ENCODE measurements at places on chromosomes 13 and 19.

DNA sequence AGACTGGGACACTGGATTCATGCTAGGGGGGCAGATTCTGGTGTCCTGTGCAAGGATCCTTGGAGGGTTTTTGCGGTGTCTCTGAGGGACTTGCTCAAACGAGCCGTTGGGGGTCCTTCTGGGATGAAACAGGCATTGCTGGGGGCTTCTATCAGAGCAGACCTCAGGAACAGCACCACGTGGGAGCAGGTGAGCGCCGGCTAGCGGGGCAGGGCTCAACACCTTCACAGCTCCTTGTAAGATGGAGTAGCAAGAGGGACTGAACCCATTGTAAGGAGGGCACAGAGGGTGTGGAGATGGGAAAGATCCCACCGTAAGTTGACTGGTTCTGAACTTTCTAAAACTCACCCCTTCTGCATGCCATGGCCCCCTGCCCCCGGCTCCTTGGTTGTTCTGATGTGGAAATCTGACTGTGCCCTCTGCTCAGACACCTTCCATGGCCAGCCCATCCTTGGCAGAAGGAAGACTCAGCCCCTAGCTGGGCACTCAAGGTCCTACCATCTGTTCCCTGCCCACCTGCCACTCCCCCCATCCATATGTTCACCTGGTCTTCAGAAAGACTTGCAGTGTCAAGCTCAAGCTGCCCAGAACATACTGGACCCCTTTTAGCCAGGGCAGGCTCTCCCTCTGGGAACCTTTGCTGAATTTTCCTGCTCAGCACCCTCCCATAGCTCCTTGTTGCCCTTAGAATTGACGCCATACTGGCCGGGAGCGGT is 1.2 kb downstream of the SLC27A1 start:
- DNase-seq, result no peak

DNA sequence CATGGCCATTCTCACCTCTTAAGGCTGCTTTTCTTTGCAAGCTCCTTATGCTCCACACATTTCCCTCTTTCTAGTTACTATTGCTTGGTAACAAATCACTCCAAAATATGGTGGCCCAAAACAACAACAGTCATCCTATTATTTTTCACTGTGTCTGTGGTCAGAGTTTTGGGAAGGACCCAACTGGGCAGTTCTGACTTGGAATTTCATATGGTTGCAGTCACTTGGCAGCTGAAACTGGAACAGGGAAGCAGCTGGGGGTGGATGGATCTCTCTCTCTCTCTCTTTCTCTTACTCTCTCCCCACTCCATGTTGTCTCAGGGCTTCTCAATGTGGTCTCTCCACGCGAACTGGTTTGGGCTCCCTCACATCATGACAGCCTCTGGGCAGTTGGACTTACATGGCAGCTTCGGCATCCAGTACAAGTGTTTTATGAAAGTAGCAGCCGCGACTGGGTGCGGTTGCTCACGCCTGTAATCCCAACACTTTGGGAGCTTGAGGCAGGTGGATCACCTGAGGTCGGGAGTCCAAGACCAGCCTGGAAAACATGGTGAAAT is 39.6 kb downstream of the NUMBL start:
- DNase-seq, result no peak

DNA sequence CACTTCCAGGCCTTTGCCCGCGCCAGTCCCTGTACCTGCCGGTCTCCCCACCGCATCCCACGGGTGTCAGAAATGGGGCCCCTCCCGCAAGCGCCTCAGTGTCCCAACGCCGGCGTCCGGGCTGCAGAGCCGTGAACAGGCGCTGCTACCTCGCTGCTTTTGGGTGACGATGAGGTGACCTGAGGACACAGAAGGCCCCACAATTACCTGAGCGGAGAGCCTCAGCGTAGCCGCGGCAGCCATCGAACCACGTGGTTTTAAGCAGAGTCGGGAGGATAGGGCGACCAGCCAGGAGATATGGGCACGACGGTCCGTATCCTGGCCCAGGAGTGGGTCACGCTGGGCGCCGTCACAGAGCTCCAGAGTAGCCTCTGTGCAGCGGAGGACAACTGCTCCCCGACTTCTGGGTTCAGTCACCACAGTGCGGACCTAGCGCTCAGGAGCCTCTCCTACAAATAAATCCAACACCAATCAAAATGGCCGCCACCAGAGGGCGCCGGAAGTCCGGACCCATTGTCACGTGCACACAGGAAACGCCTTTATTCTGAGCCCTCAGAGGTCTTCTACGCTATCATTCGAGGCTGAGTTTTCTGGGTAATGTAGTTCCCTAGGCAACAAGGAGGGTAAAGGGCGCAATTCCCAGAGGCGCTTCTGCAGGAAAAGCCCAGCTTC is at the start of gene ZNF814:
ZNF814 (minus strand) TSS at position 478 of the 672 bp plus-strand sequence; CDS start at position 243, 235 bp downstream.
- peak; percentile 81 for DNase-seq

DNA sequence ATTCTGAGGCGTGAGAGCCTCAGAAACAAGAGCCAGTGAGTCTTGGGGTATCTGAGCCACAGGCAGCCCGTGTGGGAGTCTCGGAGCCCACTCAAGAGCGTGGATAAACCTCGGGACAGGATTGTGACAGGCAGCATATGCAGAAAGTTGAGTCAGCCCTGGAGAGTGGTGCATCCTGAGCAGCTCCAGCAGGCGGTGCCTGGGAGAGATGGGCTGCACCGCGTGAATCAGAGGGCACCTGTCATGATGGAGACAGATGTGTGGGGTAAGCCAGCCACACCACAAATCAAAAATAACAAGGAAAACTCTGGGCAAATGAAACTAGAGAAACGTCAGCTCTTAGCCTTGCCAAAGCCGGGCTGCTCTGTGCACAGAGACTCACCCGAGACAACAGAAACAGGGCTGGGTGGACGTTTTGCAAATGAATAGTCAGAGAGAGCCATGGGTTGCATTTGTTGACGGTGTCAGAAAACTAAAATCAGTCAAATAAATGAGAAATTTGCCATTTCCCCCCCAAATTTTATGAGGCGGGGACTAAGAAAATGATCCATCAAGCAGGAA is 30.0 kb upstream of the POP4 start:
- DNase-seq, result no peak

DNA sequence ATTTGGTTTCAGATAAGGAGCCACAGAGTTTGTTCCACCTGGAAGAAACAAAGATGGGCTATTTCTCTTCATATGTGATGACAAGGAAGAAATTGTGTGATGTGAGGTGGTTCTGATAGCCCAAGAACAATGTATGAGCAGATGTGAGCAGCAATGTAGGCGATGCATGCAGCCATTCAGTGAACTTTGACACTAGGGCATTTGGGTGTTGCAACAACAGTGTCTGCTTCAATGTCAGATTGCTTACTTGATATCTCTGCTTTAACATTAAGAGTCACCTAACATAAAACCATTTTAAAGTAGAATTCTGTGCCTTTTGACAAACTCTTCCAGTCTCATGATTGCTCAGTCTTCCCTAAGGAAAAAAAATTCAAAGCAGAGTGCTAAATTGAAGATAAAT is 865.4 kb downstream of the SLITRK6 start:
- DNase-seq, result no peak

- no peak for DNase-seq
Measured at GRCh38 chr19:23769691-23770468, 11.2 kb upstream of the ZNF681 start.

- no peak for DNase-seq
Measured at GRCh38 chr13:30196025-30196424, 111.3 kb downstream of the KATNAL1 start.

GRCh38 chr13:98599502-98600328 is 22.8 kb upstream of the STK24 start:
- DNase-seq, result no peak

DNA sequence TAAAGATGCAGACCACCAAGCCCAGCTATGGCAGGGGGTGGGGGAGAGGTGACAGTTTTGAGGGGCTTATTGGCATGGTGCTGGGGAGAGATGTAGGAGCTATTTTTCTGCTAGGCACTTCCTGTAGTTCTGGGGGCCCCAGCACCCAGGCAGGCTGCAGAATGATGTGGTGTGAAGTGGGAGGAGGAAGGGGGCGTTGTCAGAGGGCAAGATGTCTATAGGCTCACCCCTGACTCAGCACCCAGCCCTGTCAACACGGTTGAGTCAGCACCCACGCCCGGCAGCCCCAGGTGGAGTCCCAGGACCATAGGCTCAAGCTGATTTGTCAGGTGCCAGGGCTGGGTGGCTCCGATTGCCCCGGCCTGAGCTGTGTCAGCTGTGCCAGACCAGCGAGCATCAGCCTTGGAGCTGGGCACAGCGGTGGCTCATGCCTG is 5.8 kb downstream of the KLF2 start:
- peak; percentile 82 for DNase-seq

DNA sequence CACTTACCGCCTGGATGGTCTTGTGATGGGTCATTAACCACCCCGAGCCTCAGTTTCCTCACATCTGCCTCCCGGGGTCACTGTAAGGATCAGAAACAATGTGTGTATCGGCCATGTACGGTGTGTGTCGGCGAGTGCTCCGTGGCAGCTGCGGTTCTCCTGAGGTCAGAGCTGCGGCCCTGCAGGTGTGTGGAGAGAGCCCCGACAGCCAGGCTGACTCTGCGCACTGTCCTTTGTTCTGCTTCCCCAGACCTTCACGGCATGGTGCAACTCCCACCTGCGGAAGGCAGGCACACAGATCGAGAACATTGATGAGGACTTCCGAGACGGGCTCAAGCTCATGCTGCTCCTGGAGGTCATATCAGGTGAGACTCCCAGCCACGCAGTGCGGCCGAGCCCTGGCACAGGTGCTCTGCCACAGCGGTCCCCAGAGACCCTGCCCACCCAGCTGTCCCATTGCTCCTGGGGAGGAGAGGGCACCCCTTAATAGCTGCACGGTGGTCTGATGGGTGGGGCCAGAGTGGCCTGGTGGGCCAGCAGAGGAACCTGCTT is 43.8 kb downstream of the CAPN12 start:
- DNase-seq, result no peak

GRCh38 chr19:16446724-16447368 is 24.9 kb downstream of the EPS15L1 start:
- DNase-seq, result peak; percentile 90

DNA sequence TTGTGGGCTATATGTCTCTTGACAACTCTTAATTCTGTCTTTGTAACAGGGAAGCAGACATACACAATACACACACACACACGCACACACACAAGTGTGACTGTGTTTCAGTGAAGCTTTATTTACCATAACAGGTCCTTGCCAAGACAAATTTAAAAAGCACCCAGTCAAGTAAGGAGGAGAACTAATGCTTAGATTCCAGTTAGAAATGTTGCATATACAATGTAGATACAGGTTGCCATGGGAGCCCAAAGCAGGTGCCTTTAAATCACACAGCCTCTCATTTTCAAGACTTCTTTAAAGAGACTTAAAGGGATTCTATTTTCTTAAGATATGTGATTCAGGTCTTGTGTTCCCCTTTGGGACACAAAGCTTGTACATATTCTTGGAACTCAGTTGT is 1551.9 kb downstream of the EFNB2 start:
- DNase-seq, result no peak

GRCh38 chr13:98482476-98483444 is 94.1 kb downstream of the STK24 start:
- DNase-seq, result peak; percentile 87

DNA sequence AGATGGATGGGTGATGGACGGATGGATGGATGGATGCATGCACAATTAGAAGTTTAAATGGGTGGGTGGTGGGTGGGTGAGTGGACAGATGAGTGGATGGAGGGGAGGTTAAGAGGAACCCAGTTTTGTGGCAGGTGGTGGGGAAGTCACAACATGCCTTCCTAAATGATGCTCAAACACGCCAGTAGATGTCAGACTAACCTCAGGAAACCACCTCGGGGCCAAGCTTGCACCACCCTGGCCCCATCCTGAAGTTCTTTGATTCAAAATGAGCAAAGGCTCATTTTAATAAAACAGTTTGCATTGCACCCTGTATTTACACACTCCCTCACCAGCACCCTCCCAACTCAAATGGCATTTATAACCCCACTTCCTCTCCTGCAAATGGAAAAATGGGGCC is 91.4 kb upstream of the CACNA1A start:
- no peak for DNase-seq

- no peak for DNase-seq
Measured at GRCh38 chr13:80217614-80218456, 123.1 kb downstream of the SPRY2 start.

DNA sequence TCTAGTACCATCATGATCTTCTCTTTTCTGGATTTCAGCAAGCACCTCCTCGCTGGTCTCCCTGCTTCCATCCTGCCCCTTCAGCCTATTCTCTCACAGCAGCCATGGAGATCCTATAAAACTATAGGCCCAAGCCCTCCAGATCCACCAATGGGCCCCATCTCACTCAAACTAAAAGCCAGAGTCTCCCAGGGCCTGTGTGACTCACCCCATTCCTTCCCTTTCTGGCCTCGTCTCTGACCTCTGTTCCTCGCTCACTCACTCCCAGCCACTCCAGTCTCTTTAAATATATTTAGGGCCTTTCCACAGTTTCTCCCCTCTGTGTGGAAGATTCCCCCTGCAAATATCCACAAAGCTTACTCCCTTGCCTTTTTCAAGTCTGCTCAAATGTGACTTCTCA is 89.7 kb downstream of the HSPH1 start:
- no peak for DNase-seq

DNA sequence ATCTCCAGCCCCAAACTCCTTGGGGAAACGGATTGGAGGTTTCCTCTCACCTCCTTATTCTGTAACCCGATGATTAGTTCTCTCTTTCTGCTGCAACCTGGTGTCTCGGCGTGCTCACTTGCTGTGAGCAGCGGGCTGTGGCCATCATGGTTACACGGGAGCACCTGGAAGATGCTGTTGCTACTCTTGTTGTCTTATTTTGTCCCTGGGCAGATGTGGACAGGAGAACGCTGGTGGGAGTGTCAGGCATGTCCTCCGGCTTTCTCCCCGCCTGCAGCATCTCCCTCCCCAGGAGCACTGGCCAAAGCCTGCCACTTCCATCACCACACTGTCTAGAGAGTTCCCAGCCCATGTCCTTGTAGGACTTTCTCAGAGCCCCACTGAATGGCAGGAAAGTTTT is 211.8 kb upstream of the ZNF536 start:
- no peak for DNase-seq

DNA sequence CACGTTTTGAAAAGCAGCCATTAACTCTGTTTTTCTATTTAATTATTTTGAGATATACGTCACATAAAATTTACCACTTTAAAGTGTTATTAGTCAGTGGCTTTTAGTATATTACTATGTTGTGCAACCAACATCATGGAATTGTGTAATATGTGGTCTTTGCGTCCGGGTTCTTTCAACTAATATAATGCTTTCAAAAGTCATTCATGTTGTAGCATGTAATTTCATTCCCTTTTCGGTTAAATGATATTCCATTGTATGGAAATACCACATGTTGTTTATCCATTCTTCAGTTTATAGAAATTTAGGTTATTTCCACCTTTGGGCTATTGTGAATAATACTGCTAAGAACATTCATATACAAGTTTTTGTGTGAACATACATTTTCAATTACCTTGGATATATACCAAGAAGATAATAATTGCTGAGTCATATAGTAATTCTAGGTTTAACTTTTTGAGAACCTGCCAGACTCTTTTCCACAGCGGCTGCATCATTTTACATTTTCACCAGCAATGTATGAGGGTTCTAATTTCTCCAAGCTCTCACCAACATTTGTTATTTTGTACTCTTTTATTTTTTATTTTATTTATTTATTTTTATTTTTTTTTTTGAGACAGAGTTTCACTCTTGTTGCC is 28.1 kb upstream of the CLDN10 start:
- DNase-seq, result no peak
